ENCODE measurements at places on chromosomes 12 and 14.

DNA sequence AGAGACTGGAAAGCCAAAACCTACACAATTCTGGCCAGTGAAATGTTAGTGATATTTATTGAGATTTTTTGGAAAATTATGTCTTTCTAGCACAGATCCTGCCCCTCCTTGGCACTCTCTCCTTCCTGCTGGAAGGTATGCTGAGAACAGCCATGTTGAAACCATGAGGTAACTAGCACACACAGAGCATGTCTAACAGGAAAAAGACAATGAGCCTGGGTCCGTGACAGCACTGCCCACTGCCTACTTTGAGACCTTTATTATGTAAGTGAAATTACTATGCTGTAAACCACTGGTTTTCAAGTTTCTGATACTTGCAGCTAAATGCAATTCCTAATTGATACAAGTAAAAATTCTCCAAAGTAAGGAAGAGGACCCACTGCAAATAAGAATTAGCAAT, 81.6 kb upstream of the SINHCAF start:
- DNase-seq, result no peak

- DNase-seq, result no peak
These were observed 192.2 kb upstream of the PELI2 start for GRCh38 chr14:55926007-55926406.

- no peak for DNase-seq
These were observed 458.3 kb downstream of the ETNK1 start for GRCh38 chr12:23083267-23083666.

DNA sequence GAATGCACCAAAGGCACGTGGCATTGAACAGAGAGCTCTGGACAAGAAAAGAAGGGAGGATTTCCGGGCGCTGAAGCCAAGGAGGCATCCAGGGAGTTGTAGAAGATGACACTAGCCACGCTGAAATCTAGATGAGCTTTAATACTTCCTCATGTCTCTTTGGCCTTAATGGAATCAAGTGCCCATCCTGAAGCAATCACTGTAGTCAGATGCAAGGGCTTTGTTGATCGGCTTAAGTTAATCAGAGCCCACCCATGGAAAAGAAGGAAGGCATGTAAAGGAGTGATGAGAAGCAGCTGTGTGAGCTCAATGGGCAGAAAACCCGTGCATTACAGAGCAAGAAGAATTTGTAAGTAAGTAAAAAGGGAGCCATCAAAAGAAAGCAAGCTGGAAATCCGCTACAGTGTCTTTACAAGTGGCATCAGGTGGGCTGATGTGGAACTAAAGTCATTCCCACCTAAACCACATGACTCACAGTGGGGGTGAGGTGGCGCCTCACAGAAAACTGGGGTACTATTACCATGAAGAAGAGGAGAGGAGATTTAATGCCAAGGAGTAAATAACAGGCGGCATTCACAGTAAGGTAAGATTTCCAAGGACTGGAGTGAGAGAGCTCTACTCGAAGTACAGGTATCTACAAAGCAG, 48.4 kb downstream of the NDUFA12 start:
- no peak for DNase-seq

- DNase-seq, result no peak
These were observed 363.2 kb upstream of the DDHD1 start for GRCh38 chr14:53516261-53516774.

GRCh38 chr14:63453443-63453936, 89.7 kb downstream of the PPP2R5E start:
- DNase-seq, result no peak

- no peak for DNase-seq
These were observed 117.3 kb upstream of the LMNTD1 start for GRCh38 chr12:25670076-25671055.

DNA sequence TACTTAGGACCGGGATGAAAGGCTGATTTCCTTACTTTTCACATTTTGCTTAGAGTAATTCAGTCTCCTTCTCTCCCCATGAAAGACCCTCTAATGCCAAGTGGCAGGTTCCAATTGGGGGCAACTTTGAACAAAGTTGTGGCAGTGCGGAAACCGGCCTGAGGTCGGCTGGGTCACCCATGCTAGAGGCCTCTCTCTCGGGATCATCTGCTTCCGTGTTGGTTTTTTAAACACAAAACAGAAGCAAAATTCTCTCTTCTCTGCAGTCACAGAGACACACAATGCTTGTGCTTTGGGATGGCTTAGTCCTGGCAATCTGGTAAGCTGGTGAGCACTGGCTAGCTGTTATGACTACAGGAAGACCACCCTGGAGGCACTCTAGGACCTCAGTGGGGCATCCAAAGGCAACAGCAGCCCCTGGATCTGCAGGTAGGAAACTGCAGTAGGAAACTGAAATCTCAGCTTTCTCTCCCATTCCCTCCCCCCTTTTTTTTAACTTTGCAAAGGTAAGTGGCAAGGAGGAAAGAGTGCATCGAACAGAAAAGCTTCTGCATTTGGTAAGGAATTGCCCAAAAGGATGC, 102.1 kb downstream of the BCL11B start:
- no peak for DNase-seq

DNA sequence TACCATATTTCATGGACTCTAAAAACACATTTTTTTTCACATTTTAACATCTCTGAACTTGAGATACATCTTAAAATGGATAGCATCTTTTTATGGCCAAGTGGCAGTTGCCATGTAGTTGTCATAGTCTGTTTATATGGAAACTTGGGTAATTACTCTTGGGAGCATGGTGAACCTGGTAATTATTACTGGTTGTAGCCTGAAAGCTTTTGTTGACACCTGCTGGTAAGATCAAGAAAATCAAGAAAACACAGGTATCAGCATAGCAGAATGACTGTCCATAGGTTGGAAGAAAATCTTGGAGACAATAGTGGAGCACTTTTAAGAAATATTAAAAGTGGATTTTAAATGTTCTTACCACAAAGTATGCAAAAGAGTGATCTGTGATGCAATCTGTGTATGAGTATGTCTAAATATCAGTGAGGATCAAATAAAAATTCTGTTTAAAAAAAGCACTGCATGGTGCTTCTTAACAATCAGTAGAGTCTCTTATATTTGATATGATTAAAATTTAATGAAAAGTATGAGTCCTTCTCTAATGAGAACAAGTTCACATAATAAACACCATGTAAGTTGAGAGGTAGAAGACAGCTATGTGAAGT, 44.2 kb downstream of the TTC8 start:
- DNase-seq, result no peak

- DNase-seq, result no peak
These were observed 81.4 kb upstream of the REP15 start for GRCh38 chr12:27614866-27615265.

GRCh38 chr12:94553130-94553519, 93.5 kb upstream of the CEP83 start:
- DNase-seq, result no peak

DNA sequence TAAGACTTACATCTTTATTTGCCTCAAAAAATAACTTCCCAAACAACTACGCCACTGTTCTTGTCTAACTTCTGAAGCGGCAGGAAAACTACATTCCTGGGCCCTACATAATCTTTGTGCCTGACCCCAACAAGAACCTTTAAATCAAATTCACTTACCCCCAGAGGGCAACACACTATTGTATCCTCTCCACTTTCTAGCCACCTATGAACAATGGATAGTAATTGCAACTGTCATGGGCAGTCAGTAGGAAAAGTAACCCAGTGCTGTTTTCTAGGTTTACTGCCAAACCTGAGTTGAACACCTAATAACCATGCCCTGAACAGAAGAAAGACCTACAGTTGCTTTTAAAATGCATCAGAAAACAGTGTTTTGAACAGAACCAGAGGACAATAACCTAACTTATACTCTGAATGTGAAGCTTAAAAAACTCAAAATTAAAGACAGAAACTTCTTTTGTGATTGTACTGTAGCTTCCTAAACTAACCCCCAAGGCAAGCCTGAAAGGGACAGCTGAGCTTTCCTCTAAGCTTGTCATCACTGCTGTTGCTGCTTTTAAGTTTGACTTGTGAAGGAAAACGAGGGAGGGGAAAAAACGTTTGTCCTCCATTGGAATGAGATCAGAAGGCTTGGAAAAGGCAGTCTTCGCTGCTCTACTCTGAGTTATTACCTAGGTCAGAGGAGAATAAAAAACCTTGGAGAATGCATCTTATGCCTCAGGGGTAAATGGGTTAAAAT, 195.7 kb downstream of the SOX5 start:
- DNase-seq, result no peak

DNA sequence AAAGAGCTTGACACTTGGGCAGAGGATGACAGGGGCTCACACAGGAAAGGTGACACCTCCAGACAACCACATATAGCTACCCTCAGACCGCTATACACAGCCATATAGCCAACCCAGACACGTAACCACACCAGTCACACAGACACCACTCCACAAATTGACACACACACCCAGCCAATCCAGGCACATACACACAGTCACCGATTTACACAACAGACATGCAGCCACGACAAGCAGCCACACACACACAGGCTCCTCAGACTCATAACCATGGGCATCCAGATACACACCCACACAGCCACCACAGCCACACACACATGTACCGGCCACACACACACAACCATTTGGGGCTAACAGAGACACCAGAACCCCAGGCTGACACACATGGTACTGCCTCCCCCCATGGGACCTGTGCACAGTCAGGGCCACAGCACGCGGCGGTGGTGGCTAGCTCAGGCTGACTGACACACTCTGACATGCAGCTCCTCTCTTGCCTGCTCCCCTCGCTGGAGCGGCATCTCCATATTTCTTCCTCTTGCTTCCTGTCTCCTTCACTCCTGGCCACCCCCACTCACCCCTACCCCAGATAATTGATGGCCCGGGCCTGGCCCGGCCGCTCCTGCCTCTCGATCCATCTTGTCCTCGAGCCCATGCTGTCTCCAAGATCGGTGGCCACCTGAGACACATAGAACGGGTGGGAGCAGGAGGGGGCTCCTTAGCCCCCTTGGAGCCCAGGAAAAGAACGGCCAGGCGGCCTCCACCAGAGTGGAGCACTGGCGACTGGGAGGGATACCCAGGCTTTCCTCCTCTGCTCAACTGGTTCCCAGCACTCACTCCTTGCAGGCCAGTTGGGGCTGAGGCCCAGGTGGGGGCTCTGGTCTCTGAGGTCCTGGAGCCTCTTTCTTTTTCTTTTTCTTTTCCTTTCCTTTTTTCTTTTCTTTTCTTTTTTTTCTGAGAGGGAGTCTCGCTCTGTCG, 6.0 kb upstream of the SHMT2 start:
- no peak for DNase-seq

DNA sequence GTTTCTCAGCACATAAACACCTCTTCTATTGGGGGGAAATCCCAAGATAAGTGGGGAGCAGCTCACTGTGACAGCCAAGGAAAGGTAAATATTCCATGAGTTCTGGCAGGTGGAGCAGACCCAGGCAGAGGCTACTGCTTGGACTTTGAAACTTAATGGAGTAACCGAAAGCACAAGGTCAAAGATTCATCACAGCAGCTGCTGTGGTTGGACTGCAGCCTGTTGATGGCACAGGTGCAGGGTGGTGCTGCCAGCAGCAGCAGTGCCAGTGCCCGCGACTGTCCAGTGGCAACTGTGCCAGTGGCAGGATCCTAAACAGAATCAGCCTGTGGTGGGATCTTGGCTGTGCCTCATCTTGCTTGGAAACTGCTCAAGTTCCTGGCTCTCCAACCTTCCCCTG, 81.4 kb upstream of the ARID2 start:
- no peak for DNase-seq

Data from thoracic aorta (tissue), 2 donors.